GM04504 (cell line): ENCODE measurements at places on chromosomes 3 and 15.

DNA sequence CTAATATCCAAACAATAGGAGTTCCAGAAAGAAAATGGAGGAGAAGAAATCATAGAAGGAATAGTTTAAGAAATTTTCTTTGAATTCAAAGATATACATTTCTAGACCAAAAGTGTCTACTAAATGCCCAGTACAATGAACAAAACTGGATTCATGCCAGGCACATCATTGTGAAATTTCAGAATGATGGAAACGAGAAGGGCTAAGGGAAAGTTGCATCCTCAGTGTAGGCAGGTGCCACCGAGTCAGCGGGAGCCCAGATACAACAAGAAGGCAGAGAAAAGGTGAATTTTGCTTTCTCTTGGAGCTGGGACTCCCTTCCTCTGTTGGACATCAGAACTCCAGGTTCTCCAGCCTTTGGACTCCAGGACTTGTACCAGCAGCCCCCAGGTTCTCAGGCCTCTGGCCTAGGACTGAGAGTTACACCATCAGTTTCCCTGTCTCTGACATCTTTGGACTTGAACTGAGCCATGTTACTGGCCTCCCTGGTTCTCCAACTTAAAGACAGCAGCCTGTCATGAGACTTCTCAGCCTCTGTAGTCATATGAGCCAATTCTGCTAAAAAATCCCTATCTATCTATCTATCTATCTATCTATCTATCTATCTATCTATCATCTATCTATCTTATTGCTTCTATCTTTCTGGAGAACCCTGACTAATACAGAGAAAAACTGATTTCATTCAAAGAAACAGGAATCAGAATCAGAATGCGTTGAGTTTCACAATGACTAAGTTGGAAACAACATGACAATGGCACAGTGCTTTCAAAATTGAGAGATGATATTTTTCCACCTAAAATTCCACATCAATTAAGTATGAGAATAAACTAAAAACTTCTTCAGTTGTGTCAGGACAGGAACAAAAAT is 207.7 kb downstream of the FAM43A start:
- DNase-seq: no peak

- DNase-seq: no peak
Observed at GRCh38 chr3:117630885-117631284, 921.3 kb downstream of the TUSC7 start.

DNA sequence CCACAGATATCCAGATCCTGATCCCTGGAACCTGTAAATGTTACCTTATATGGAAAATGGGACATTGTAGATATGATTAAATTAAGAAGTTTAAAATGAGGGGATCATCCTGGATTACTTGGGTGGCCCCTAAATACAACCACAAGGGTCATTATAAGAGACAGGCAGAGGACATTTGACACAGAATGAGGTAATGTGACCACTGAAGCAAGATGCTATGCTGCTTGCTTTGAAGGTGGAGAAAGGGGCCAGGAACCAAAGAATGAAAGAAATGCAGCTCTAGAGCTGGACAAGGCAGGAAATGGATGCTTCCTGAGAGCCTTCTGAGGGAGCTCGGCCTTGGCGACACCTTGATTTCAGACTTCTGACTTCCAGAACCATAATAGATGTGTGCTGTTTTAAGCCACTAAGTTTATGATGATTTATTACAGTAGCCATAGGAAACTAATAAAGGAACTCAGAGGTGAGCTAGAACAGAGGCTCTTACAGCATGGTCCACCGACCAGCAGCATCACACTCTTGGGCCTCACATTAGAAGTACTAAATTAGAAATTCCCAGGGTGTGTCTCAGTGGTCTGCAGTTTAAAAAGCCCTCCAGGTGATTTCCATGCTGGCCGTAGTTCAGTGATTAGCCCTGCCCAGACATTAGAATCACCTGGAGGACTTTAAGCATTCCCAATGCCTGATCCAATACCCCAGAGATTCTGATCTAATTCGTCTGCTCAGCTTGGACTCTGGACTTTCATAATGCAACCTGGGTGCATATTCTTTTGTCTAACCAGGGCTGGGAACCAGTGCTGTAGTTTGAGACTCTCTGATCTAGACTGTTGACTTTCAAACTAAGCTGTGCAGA is 7.5 kb downstream of the COLQ start:
- no peak for DNase-seq

GRCh38 chr3:108103886-108104797 is 13.3 kb upstream of the CD47 start:
- no peak for DNase-seq

DNA sequence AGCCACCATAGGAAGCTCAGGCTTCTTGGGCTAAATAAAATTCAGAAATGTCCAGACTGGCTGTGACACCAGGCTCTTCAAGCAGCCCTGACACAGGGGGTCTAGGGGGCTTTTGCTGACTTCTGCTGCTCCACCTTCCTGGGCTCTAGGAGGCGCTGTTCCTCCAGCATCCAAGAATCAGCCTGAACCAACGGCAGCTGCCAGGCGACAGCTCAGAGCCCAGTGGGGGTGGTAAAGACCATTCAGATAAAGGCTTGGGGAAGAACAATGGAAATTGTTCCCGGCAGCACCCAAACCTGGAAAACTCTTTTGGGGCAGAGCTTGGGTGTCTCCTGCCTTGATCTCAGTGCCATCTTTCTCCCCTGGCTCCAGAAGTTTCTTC is 21.6 kb upstream of the PSTPIP1 start:
- DNase-seq: no peak

GRCh38 chr15:59696332-59696731 is 7.2 kb upstream of the BNIP2 start:
- DNase-seq: no peak

GRCh38 chr3:147939839-147940238 is 530.7 kb downstream of the ZIC1 start:
- DNase-seq: no peak

DNA sequence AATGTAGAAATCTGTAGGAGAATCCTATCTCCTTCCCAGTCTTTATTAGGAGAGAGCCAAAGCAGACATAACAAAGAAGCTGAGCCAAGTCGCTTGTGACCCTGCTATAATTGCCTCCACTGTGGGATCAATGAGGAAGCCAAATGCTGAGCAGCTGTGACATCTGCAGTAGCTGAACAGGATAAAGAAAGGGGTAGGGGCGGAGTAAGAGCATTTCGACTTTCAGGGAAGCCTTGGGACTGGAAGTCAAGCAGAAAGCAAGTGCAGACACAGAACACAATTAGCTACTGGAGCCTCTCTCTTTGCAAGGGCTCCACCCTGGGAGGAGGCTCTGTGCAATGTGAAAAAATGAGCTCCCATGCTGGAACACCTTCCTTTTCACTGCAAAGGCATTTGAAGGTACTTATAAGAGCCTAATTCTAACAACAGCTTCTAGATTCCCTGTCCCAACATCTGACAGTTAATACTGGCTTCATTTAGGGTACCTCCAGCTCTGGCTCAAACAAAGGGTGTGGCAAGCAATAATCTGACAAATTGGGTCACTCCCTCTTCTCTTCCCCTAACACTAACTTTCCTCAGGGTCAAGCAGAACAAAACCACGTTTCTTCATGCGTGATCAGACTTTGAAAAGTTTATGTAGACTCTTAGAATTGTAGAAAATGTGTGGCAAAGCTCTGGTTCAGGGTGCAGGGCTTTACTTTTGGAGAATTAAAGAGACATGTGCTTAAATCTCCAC is 166.4 kb downstream of the CADPS start:
- no peak for DNase-seq
